GM23338 (cell line): ENCODE measurements at places on chromosomes 4 and X. TPM values are rescaled to one million over a fixed set of nuclear protein-coding genes. Genes with fewer than 3 reads are reported as not detected.
A peak's percentile ranks its signal among the peaks of the same experiment; 100 is the strongest.

SHROOM4 gene
- 7.9 and 8.5 TPM in 2 replicates for total RNA-seq

- DNase-seq = peak; percentile 61
Measured at GRCh38 chr4:163166041-163166579, 580 bp downstream of the NAF1 start.

DNA sequence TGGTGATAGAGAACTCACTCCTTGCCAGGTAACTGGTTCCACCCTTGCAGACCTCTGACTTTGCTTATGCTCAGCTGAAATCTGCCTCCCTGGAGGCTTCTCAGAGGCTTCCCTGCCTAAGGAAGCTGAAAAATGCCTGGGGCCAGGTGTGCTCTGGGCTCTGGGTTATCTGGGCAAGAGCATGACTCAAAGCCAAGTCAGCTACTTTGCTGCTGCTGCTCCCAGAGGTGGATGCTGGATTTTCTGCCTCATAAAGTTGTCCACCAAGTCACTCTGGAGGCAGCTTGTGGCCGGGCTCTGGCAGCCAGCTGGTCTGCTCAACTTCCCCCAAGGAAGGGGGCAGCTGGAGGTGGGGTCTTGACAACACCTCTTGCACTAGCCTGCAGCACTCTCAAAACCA, 132.7 kb downstream of the PJA1 start:
- no peak for DNase-seq

S100G gene
- not detected in 2 replicates for total RNA-seq

GRCh38 chrX:19625612-19626011, 110.3 kb upstream of the MAP3K15 start:
- no peak for DNase-seq

DNA sequence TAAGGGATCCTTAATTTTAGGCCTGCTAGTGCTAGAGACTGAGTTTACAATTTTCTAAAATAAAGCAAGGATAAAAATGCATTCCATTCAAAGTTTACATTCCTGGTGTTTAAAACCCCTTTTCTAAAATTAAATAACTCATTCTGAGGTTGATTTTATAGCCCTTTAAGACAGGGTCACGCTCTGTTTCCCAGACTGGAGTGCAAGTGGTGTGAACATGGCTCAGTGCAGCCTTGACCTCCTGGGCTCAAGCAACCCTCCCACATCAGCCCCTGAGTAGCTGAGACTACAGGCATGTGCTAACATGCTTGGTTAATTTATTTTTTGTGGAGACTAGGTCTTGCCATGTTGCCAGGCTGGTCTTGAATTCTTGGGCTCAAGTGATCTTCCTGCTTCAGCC, 6.8 kb upstream of the CDKL2 start:
- DNase-seq = no peak

- no peak for DNase-seq
Measured at GRCh38 chrX:40326186-40326965, 228.6 kb upstream of the BCOR start.

GRCh38 chr4:108804648-108805273, 41.9 kb upstream of the ETNPPL start:
- no peak for DNase-seq

BTC gene
- total RNA-seq = 0.23 and 0.59 TPM in 2 replicates

DNA sequence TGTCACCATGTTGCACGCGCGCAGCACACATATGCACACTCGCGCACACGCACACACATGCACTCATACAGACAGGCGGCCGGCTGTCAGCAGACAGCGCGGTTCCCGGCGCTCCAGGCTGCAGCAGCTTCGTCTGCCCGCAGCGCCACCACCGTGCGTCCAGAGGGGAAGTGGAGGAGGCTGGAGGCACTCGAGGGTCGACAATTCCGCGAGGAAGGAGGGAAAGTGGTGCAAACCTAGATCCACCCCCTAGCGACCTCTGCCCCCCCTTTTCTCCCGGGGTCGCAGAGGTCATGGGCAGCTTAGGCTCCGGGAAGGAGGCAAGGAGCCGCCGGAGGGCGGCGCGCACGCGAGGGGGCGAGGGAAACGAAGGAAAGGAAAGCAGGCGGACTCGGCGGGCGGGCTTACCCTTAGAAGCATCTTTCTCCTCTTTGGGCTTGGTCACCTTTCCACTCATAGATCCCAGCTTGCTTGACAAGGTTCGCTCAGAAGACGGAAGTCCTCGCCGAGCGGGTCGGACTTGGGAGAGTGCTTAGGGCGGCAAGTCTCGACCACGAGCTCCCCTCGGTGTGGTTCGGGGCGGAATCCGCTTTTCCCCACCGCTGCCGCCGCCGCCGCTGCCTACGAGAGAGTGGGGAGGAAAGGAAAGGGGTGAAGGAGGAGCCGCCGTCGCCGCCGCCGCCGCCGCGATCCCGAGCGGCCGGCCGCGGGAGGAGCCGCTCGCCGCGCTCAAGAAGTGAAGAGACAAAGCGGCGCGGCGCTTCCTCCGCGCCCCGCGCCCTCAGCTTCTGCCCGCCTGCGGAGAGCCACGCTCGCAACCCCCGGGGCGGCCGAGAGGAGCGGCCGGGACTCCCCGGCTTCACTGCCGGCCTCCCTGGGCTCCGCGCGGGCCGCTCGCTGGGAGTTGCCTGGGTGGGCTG, 326.6 kb upstream of the F9 start:
- DNase-seq = peak; percentile 13

- no peak for DNase-seq
Measured at GRCh38 chr4:128570387-128570975, 239.0 kb upstream of the JADE1 start.

DNA sequence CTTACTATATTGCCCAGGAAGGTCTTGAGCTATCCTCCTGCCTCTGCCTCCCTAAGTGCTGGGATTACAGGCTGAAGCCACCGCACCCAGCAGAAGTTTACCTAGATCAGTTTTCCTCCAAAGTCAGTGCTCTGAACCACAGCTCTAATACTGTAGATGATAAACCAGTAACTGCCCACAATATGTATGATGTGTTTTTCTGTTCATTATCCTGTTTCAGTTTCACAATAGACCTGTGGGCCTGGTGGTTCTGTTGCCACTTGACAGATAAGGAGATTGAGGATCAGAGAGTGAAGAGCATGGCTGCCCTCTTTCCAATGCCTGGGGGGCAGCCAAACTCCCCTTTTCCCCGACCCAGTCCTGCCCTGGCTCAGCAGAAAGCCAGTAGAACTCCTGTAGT, 87.0 kb downstream of the EFNB1 start:
- no peak for DNase-seq

MUC7 gene
- not detected in 2 replicates for total RNA-seq

RHOXF1 gene
- 0.31 TPM in 1 of 2 replicates, not detected in the other for total RNA-seq

- peak; percentile 57 for DNase-seq
Measured at GRCh38 chr4:40516651-40517050, 113.0 kb downstream of the RBM47 start.

- peak; percentile 41 for DNase-seq
Measured at GRCh38 chrX:102934624-102935023, 2.4 kb upstream of the RAB40AL start.

GRCh38 chrX:44506678-44507077, 36.0 kb downstream of the FUNDC1 start:
- peak; percentile 30 for DNase-seq

- DNase-seq = no peak
Measured at GRCh38 chrX:38312436-38312835, 14.9 kb downstream of the RPGR start.

DNA sequence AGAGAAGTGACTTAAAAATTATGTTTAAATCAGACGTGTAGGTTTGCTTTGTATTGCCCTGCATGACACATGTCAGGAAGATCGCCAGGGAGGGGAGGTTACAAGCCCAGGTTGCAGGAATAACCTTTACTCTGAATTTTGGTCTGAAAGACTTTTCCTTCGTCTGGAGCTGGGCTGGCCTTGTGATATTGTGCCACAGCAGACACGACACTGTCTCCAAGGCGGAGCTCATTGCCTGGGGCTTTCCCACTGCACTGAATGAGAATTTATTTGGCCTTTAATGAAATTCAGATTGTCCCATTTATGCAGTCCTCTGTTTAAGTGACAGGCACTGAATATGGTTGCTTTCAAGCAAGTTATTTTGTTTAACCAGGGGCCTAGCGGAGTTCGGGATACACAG, 45.1 kb downstream of the RHOH start:
- no peak for DNase-seq

FBXO8 gene
- total RNA-seq = 7.9 and 9.4 TPM in 2 replicates

PABPC5 gene
- 3.0 and 3.1 TPM in 2 replicates for total RNA-seq

IL3RA gene
- total RNA-seq = 0.39 TPM in 1 of 2 replicates, not detected in the other

- no peak for DNase-seq
Measured at GRCh38 chr4:186628058-186628711, 72.8 kb upstream of the MTNR1A start.

- no peak for DNase-seq
Measured at GRCh38 chr4:147617841-147618691, 869 bp downstream of the TMEM184C start.

TMEM128 gene
- total RNA-seq = 22.7 and 24.5 TPM in 2 replicates

MAOB gene
- total RNA-seq = 0.39 and 1.0 TPM in 2 replicates

- no peak for DNase-seq
Measured at GRCh38 chr4:151804086-151804630, 43.4 kb upstream of the GATB start.

- peak; percentile 63 for DNase-seq
Measured at GRCh38 chr4:101282076-101282844, 65.1 kb downstream of the PPP3CA start.

TMEM271 gene
- total RNA-seq = 0.62 TPM in 1 of 2 replicates, not detected in the other

GRCh38 chr4:68490826-68491457, 43.7 kb downstream of the TMPRSS11E start:
- DNase-seq = no peak

GRCh38 chr4:89216422-89216821, 91.2 kb downstream of the GPRIN3 start:
- no peak for DNase-seq

- DNase-seq = peak; percentile 93
Measured at GRCh38 chr4:114606245-114606644, 7.6 kb downstream of the UGT8 start.

DNA sequence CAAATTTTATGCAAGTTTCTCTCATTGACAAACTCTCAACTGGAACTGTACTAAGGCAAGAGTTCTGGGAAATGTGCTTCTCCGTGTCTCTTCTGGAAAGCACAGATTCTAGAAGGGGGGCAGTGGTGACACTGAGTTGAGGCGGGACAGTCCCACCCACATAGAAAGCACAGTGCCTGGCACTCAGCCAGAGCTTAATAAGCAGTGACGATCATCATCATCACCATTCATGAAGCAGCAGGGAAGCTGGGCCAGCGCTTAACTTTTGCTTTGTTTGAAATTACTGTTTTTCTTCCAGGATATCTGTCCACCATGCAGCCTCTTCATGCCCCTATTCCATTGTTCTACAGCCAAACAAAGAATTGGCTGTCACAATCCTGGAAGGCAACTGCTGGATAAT, 60.3 kb downstream of the BEND2 start:
- no peak for DNase-seq

CXXC4 gene
- 3.0 and 3.9 TPM in 2 replicates for total RNA-seq

DNA sequence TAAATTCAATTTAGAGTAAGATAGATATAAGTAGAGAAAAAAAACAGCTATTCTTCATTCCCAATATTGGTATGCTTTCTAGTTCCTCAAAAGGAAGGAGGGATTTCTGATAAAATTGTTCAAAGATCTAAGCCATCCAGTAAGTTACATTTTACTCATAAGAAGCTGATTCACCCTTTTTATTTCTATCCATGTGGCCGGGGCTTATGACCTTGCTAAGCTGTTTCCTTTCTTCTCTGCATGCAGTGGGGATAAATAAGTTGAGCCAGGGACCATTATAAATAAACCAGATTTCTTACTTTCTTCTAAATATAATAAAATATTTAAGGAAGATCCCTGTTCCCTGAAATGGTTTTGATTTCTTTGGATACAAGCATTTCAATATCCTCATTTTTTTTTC, 502.3 kb downstream of the PDHA2 start:
- no peak for DNase-seq

- no peak for DNase-seq
Measured at GRCh38 chr4:7819446-7819845, 120.2 kb downstream of the AFAP1 start.

GRCh38 chrX:133676344-133677122, 261.2 kb upstream of the GPC4 start:
- DNase-seq = no peak

GRCh38 chrX:4656419-4656818, 943.0 kb upstream of the PRKX start:
- no peak for DNase-seq

DNA sequence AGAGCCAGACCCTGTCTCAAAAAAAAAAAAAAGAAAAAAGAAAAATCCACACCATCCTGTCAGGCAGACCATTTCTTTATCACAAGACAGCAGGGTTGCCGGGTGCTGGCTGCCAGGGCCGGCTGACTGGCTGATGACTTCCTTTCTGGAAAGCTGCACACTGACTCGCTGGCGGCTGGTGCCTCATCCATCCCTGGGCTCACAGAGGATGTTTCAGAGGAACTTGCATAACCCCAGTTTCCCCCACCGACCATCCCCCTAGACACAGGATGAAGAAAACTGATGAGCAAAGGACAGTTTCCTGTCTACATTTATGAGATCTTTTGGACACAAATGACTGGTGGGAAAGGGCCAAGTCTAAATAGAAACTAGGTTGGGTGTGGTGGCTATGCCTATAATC, 14.1 kb downstream of the HPSE start:
- no peak for DNase-seq

SAGE1 gene
- 0.19 TPM in 1 of 2 replicates, not detected in the other for total RNA-seq

DNA sequence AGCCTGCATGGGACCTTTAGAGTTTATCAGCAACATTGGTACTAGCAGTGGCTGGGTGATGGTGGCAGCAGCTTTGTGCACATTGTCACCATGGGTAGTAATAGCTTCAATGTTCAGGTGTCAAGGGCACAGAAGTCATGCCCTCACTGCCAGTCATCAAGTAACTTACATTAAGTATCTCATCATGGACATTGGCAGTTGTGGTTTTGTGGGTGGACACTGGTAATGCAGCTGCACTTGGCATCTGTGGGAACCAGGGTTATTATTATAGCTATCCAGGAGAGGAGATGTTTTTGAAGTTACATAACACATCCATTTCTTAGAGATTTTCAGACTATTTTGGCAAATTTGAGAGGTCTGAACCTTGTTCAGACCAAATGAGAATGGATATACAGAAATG, 243.2 kb upstream of the NOCT start:
- DNase-seq = no peak

FAAH2 gene
- total RNA-seq = 6.0 and 11.4 TPM in 2 replicates

DNA sequence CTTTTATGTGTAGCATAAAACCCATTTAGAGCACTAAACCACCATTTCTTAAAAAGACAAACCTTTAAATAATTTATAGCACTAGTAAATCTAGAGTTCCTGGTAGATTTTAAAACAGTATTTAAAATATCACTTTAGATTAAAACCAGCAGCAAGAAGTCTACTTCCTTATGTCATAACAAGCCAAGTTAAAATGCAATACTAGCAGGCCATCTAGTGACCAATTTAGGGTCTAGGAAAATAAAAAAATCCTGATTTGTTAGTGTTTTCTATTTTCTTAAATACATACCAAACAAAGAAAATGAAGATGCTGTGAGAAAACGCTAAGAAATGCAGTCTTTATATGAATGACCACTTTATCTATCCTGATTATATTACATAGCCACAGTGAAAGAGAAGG, 53.9 kb downstream of the PAPSS1 start:
- DNase-seq = no peak

DNA sequence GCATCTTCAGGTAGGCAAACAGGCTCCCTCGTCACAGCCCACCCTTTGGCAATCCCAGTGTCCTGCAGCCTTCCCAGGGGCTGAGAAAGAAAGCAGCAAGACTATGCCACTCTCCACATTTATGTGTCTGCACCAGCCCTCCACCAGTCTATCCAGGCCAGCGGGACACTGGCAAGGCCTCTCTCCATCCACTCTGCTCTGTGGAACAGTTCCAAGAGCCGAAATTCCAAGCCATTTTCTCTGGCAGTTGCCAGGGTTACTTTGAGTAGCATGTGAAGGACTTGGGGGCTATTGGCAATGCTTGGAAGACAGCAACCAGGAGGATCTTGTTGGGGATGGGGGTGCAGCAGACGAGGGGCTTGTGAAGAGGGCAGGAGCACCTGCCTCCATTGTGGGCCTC, 52.1 kb downstream of the TSC22D3 start:
- DNase-seq = no peak

BBS12 gene
- 2.6 TPM in 2 replicates for total RNA-seq
